ENCODE measurements at places on chromosomes 2 and 18.

DNA sequence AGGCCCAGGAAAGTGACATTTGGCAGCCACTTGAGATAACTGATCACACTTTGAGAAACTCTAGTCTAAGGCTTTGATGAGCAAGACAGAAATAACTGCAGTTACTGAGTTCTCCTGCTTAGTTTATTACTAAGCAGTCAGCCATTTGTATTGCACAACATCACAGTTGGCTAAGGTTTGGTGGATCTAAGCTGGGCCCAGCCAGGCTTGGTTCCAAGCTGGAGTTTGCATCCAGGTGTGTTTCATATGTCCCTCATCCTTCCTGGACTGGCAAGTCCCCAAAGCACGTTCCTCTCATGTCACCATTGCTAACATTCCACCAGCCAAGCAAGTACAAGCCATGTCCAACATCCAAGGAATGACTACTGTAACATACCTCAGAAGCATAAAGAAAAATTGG, 71.3 kb upstream of the ZNF532 start:
- DNase-seq: no peak

- DNase-seq: no peak
Measured at GRCh38 chr2:4995466-4995865, 696.7 kb upstream of the SOX11 start.

- DNase-seq: no peak
Measured at GRCh38 chr2:235694721-235695601, 201.1 kb downstream of the AGAP1 start.

DNA sequence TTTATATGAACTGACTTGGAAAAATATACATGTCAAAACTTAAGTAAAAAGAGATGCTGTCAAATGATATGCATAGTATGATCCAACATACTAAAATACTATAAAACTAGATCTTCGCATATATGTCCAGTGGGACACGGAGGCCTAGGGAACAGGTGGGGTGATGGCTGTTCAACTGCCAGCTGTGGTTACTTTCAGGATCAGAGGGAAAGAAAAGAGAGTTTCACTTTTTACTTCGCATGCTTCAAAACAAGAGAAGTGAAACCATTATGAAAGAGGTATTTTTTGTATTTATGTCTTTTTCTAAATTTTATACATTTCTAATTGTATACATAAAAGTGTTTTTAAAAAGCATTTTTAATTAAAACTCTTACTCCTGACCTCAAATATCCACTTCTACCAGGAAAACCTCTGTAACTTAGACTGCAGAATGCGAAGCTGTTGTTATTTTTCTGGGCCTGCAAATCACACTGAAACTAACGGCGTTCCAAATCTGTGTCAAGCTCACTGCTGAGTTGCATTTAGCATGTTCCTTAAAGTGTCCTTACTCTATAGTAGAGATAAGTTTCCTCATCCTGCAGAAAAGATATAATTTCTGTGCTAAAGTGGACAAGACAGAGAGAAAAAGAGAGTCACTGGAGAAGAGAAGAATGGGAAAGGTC, 97.8 kb upstream of the SLC35G4 start:
- no peak for DNase-seq

DNA sequence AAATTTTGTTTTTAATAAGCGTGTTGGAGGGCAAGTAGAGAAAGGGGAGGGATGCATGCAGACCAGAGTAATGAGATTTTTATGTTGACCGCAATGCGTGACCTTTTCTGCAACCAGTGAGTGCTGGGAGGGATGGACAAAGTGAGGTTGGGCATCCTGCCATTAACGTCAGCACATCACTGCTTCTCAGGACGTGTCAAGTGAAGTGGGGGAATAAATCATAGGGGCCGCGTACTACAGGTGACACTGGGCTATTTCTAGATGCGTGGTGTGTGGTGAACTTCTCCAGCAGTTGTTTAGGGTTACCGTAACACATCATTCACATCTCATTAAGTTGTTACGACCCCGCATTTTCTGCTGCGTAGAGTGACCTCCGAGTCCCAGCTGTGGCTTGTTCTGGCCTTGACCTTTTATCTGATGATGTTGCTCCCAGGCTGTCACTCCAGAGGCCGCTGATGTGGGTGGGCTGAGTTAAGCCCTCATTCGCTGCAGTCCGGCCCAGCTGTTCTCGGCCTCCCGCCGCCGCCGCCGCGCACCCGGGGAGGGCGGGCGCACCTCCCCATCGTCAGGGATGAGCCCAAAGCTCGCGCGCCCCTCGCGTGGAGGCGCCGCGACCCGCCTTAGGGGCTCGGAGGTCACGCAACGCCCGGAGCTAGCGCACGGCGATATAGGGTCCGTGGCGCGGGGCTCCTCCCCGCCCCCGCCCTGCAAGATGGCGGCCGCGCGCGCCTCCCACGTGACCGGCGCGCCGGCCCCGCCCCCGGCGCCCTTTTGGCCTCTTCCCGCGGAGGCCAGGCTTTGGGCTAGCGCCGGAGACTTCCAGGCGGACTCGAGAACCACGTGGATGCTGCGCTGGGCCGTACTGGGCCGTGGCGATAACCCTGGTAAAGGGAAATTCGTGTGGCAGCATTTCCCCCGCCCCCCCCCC, 3.5 kb downstream of the ZCCHC2 start:
- DNase-seq: peak; percentile 86

GRCh38 chr2:233845301-233846060, 8.9 kb downstream of the HJURP start:
- DNase-seq: no peak

DNA sequence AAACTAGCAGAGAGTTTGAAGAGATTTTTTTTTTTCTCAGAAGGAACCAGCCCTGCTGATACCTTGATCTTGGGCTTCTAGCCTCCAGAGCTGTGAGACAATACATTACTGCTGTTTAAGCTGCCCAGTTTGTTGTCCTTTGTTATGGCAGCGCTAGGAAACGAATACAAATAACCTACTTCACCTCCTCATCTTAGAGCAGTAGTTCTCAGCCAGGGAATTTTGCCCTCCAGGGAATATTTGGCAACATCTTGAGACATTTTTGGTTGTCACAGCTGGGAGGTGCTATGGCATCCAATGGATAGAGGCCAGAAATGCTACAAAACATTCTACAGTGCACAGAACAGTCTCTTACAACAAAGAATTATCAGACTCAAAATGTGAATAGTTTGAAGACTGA, 43.9 kb upstream of the BCL11A start:
- DNase-seq: no peak

DNA sequence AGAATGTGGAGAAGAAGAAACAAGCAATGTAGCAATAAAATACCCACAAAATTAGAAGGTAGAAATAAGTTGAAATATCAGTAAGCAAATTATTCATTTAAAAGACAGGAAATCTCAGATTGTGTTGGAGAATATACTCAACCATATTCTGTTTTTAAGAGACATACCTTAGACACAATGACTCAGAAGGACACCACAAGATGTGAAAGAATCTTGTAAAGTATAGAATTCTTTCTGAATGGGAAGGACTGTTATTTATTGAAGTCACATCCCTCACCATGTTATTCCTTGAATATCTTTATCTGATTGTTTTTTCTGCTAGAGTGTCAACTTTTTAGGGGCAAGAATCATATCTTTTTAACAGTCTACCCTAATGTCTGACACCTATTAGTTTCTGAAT, 50.4 kb downstream of the CTAGE1 start:
- no peak for DNase-seq

DNA sequence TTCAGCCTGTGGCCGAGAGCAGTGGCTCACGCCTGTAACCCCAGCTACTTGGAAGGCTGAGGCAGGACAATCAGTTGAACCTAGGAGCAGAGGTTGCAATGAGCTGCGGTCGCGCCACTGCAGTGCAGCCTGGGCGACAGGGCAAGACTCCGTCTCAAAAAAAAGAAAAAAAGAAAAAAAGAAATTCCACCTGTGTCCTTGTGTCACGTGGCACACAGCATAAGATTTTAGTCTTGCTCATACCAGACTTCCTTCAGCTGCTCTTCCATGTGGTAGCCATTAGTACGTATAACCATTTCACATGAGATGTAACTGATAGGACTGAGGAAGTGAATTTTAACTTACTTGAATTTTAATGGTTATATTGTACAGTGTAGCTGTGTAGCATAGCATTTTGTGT, 4.0 kb downstream of the NOP58 start:
- no peak for DNase-seq

DNA sequence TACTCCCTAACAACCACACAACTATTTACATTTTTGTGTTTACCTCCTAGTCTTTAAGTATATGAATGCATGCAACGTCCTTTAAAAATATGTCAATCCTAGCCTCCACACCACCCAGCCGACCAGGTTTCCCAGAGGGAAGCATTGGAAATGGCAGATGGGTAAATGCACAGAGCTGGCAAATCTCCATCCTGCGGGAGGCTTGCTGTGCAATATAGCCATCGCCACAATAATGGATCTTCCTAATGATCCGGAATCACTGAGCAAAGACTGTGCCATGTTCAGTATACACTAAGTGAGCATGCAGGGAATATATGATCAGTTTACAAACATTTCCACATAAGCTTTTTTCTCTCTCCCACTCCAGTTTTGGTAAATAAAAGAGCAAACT, 131.8 kb downstream of the NEDD4L start:
- no peak for DNase-seq

DNA sequence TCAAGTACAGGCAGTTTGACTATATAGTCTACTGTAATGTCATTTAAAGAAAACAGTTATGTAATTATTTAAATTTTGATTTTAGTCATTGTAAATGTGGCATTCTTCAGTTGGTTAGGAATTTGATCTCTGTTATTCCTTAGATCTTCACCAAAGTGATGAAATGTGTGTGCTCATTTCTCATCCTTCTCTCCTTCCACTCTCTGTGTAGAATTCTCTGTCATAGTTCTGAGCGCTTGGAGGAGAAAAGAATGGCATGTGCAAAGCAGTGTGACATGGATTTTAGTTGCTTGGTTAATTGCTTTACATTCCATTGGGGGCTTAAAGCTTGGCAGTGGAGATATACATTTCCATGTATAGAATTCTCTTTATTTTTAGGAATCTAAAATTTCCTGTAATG, 14.8 kb downstream of the PIK3C3 start:
- no peak for DNase-seq

- no peak for DNase-seq
Measured at GRCh38 chr18:32624182-32624723, 148.6 kb downstream of the KLHL14 start.

GRCh38 chr2:1586923-1587840, 157.1 kb downstream of the PXDN start:
- DNase-seq: no peak

- DNase-seq: no peak
Measured at GRCh38 chr18:59988098-59988706, 88.4 kb downstream of the PMAIP1 start.

DNA sequence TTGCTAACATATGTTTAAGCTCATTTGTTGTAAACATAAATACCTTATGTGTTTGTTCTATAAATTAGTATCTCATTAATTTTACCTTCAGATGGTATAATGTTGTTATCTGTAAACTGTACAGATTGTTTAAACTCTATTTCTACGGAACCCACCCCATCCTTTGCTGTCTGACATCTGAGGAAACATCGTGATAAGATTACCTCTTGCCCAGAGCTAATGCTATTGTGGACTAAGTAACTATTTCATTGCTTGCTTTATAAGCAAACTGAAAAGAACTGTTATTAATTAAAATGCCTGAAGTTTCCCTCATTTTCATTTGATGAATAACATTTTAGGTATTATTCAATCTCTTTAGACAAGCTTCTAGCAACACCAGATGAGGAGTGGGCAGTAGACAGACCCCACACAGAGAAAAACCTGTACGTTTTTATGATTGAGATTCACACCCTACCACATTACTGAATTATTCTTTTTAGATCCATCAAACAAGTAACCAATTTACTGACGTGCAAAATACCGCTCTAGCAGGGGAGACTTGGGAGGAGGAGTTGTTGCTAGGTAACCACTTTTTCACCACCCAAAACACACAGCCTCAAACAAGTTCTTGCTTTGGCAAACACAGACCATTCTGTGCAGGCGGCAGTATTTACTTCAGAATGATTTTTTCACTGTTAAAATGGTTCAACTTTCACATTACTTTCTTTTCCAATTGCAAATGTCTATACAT, 1.9 kb upstream of the SYT4 start:
- no peak for DNase-seq

GRCh38 chr2:25323042-25323514, 18.6 kb downstream of the DNMT3A start:
- DNase-seq: no peak

DNA sequence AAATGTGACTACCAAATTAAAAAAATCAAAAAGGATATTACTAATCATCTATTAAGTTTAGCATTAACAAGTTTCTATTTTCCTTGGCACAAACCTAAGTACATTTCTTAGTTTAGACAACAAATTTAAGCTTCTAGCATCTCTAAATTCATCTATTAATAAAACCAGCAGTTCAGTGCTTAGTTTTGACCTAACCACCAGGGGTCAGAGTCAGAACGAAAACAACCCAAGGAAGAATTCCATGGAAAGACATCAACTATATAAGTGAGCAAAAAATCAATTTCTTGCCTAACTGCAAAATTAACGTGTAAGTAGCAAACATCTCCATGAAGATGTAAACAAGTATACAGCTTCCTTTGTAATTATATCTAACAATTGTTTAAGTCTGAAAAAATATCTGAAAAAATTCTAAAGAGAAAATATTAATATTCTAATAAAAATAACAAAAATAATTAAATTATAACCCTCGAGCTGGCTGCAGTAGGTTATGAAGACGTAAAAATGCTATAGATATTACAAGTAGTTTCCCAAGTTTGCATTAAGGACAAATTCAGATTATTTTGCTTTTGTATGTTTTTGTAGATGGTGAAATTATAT, 83.7 kb downstream of the CERKL start:
- DNase-seq: no peak

- DNase-seq: no peak
Measured at GRCh38 chr2:19028587-19029375, 329.6 kb downstream of the OSR1 start.

DNA sequence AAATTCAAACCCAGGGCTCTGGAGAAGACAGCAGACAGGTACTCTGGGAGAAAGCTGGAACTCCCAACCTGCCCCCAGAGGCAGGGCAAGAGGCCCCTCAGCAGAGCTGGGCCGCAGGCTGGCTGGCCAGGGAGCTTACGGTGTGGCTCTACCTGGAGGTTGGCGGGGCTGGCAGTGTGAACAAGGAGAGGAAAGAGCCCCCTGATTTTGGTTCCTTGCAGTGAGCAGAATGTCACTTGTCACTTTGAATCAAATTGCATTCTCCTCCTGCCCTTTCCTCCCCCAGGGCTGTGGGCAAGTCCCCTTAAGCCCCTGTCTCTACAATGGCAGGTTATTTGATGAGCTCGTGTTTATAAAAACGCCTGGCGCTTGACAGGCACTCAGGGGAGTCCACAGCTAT, 32.6 kb downstream of the MYO7B start:
- no peak for DNase-seq

DNA sequence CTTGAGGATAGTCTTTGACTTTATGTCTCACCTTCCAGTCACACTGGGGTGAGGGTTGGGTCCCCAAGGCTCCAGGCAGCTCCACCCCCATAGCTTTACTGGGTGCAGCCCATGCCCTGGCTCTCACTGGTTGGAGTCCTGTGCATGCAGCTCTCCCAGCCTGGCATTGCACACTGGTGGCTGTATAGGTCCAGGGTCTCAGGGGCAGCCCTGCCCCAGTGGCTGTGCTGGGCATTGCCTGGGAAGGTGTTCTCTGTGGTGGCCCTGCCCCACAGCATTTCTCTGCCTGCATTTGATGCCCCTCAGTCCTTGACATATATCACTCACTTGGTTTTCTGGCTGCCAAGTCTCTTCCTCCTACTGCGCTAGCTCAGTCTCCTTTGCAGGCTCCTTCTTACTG, 21.2 kb downstream of the MPHOSPH10 start:
- no peak for DNase-seq
